PC-9 (cell line): ENCODE measurements at places on chromosomes 2 and 18. TPM values are rescaled to one million over a fixed set of nuclear protein-coding genes. Genes with fewer than 3 reads are reported as not detected.

DNA sequence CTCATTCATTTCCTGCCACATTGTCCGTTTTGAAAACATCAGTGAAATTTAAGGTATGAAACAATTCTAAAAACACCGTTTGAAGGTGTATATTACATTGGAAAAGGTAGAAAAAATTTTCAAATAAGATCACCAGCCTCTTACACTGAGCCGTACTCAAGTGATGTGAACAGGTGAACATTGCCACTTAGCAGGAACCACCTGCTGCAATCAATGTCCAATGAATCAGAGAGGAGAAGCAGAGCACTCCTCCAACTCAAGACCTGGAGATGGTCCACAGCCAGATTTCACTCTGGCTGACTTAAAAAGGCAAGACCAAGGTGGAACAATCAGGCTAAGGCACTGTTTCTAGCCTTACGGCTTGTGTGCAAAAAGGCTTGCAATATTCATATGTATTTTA lies 110.3 kb upstream of the TTN start:
- no peak for DNase-seq

DNA sequence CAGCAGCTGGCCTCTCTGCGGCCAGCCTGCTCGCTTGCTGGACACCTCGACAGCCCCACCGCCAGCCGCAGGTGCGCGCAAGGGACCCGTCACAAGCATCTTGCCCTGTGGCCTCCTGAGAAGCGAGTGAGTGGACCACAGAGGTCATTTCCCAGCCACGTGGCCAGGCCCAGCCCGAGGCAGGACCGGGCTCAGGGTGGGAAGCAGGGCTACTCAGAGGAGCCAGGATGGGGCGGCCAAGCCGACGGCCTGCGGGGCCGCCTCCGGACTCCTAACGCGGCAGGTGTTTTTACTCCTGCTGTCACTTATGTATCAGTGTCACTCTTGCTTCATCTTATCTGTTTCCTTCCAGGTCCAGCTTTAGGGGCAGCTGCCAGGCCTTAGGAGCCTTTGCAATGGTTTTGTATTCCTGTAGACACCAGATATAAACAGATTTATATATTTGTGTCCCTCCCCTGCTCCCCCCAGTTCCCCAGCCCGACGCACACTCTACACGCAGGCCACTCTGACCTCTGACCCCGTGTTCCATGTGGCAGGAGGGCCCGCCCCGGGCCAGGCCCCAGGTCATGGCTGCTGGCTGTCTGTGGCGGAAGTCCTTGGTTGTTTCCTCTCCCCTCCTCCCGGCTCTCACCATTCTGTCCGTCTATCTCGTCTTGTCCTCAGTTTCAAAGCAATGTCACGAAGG lies 236.4 kb downstream of the ATAD2B start:
- DNase-seq, result no peak

DNA sequence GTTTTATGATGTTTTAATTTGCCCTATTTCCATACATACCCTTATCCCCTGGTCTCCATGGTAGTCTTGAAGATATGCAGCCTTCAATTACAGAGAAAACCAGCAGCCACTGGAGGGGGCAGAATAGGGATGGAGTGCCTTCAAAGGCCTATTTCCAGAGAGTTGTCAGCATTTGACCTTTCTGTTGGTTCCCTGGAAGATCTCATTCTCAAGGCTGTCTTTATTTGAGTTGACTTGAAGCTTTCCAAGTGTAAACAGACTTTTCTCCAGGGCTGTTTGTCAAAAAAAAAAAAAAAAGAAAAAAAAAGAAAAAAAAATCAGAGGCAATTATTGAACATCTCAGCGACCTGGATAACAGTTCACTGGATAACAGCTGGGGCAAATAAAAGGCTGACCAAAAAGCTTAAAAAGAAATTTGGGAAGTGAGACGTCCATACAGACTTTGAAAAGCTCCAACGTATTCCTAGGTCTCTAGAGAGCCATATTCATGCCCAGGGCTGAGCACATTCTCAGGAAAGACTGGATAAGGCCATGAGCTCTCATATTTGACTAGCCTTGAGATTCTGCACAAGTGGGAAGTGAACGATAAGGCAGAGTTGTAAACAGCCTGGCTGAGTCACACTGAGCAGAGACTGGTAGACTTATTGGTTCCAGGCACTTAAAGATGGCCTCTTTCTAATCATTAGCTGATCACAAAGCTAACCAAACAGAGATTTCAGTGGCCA lies 126.6 kb downstream of the VAPA start:
- no peak for DNase-seq

ACTG2 gene
- total RNA-seq, result not detected in 2 replicates

DNA sequence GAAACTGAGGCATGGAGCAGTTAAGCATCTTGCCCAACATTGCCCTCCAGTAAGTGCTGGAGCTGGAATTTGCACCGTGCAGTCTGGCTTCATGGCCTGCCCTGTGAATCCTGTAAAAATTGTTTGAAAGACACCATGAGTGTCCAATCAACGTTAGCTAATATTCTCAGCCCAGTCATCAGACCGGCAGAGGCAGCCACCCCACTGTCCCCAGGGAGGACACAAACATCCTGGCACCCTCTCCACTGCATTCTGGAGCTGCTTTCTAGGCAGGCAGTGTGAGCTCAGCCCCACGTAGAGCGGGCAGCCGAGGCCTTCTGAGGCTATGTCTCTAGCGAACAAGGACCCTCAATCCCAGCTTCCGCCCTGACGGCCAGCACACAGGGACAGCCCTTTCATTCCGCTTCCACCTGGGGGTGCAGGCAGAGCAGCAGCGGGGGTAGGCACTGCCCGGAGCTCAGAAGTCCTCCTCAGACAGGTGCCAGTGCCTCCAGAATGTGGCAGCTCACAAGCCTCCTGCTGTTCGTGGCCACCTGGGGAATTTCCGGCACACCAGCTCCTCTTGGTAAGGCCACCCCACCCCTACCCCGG lies 1.3 kb downstream of the PROC start:
- DNase-seq, result no peak

D2HGDH gene
- 131 and 232 TPM in 2 replicates for total RNA-seq

DNA sequence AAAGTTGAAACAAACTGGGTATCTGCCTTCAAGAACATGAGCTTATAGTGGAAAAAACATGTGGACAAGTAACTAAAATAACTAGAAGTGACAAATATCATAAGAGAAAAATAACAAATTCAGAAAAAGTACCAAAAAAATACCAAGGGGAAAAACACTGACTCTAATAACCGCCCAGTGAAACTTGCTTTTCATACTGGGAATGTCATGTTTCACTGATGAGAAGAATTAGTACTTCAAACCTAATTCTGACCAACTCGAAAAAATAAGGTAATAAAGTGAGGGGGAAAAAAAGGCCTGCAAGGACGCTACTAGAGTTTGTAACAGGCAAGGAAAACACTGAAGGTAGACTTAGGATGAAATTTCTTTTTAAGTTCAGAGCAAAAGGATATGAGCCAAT lies 83.6 kb downstream of the RTTN start:
- DNase-seq, result no peak

DNA sequence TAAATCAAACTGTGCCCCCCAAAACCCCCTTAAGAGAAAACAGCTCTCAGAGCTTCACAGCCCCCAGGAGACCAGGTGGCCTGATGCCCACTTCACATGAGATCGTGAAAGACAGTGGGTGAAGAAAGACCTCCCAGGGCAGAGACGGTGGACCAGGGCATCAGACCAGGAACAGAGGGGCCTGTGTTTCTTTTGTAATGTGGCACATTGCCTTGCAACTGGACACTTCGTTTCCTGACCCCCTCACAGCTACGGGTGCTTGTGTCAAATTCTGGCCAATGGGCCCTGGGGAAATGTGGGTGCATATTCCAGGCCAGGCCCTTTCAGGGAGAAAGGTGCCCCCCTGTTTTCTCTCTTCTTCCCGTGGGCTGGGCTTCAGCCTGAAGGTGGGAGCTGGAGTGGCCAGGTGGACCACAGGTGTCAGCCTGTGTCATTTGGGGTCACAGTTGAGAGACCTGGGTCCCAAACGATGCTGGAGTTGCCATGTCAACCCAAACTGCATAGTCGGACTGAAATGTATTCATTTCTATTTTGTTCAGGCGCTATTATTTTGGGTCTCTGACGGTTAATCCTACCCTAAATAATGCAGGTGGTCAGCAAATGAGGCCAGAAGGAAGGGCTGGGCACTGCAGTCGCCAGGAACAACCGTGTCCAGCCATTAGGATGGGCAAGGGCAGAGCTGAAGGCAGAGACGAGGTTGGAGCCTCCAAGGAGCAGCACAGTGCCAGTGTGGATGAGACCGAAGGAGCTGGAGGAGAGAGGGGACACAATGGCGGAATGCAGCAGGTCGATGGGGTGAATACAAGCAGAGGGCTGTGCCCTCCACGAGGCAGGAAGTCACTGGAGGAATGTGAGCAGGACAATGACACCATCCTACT lies 338.2 kb downstream of the EIPR1 start:
- DNase-seq, result no peak

GRCh38 chr2:98907966-98908905 lies 27.8 kb downstream of the CRACDL start:
- DNase-seq, result peak; percentile 42

DNA sequence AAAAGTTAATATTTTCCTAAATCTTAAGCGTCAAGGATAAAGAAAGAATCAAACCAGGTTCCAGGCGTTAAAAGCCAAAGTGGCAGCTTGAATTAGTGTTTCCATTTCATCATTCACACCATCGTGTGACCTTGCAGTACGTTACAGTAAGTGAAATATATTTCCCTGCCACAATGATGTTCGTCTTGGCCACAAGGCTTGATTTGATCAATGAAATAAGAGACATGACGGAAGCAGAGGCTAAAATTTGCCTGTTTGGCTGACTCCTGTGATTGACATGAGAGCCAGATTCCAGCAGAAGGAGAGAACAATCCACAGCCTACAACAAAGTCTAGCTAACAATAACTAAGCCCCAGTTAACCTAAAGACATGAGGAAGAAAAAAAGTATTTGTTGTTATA lies 62.0 kb downstream of the ASXL2 start:
- no peak for DNase-seq

- no peak for DNase-seq
Measured at GRCh38 chr2:20599001-20599600, 51.8 kb downstream of the HS1BP3 start.

PLGLB1 gene
- 2.7 and 5.7 TPM in 2 replicates for total RNA-seq

GRCh38 chr2:157459486-157459885 lies 15.6 kb upstream of the CYTIP start:
- no peak for DNase-seq

C1QL2 gene
- total RNA-seq, result not detected in 2 replicates

GRCh38 chr18:47263430-47264307 lies 12.2 kb upstream of the SKOR2 start:
- no peak for DNase-seq

KCNK3 gene
- 0.08 TPM in 1 of 2 replicates, not detected in the other for total RNA-seq

DNA sequence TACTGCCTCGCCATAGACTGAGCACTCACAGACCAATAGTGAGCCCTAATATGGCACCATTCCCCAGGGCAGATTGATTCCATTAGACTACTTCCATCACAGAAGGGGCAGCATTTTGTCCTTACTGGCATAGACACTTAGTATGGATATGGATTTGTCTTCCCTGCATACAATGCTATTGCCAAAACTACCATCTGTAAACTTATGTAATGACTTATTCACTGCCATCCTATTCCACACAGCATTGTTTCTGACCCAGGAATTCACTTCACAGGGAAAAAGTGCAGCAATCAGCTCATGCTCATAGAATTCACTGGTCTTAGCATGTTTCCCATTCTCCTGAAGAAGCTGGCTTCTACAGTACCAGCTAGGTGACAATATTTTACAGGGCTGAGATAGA lies 179.0 kb downstream of the PPP1R1C start:
- DNase-seq, result no peak

CROCC2 gene
- total RNA-seq, result not detected in 2 replicates

GRCh38 chr2:120388222-120389035 lies 42.5 kb downstream of the INHBB start:
- no peak for DNase-seq

- DNase-seq, result no peak
Measured at GRCh38 chr2:33059471-33060156, 112.9 kb downstream of the LTBP1 start.

RSAD2 gene
- total RNA-seq, result not detected in 2 replicates
